Activated CD8-positive, alpha-beta memory T cell treated with anti-CD3 and anti-CD28 coated beads for 48 hours (primary cell): ENCODE measurements at places on chromosomes 3 and 15.

DNA sequence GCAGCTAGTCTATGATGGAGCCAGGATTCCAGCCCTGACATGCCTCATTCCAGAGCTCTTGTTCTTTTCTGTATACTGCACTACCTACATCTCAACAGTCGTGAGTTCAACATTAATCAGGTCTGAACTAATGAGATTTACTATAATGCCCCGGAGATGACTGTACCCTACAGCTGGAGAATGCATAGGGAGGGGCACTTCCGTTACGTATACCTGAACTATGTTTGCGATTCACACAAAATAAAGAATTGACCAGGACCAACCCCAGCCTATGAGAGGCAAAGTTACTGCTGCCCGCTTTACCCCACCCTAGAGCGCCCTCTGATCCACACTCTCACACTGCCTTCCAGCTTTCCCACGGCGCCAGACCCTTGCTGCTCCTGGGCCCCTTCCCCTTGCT is 97.0 kb downstream of the IGF2BP2 start:
- no peak for DNase-seq

- DNase-seq: no peak
These were observed 22.6 kb downstream of the TGFBR2 start for GRCh38 chr3:30628901-30629590.

DNA sequence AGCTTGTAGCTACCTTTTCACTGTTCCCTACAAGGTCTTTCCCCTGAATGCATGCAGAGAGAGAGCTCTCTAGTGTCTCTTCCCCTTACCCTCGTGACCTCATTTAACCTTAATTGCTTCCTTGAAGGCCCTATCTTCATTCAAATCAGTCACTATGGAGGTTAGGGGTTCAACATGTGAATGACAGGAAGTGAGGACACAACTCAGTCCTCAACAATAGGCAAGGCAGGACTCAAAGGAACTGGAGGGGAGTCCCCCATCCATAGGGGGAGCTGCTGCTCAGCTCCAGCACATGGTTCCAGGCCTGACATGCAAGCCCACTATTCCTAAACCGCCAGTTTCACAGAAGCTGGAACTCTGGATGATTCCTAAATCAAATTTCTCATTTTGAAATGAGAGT is 33.8 kb upstream of the GYG1 start:
- no peak for DNase-seq

GRCh38 chr15:92667287-92667904 is 11.8 kb upstream of the FAM174B start:
- DNase-seq: no peak

DNA sequence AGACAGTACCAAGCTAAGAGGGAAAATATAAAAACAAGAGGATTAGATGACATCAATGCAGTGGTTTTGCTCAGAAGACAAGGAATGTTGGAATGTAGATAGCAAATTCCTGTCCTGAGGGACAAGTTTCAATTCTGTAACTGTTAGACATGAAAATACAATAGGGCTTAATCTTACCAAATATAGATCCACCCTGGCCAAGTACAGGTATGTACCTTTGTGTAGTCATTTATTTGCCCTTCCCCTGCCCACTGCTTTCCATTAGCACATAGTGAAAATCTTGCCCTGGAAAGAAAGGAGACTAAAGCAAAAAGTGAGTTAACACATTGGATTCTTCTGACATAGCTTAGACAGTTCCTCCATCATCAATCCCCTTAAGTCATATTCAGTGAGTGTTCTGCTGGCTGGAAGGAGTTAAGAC is 389.0 kb upstream of the THBS1 start:
- no peak for DNase-seq

DNA sequence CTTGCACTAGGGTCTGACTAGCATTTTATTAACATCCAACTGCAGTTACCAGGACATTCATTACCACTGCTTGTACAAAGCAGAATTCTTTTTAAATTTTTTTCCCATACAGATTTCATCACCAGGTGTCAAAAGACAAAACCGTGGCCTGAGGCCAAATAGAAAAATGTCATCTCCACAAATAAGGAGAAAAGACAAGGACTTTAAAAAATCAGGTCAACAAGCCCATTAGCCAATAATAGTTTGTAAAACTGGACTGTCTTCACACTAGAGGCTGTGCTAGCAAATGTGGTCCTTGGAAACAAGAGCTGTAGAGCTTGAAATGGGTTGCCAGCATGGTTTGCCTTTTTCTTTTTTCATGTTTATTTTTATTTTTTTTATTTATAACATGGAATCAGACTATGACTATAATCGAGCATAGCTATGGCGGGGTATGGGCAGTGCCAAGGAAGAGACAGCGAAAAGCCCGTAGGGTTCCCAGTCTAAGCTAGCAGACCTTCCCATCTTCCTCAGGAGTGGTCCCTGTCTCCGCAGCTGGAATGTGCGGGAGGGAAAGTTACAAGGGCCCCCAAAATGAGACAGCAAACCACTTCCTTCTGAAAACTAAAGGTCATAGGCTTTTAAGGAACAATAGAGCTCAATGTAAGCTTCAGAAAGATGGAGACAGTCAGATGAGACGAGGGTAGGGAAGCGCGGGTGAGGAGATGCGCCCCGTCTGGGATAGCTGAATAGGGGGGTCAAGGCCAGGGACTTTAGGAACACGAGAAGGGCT is 1.5 kb downstream of the PTPN9 start:
- no peak for DNase-seq

DNA sequence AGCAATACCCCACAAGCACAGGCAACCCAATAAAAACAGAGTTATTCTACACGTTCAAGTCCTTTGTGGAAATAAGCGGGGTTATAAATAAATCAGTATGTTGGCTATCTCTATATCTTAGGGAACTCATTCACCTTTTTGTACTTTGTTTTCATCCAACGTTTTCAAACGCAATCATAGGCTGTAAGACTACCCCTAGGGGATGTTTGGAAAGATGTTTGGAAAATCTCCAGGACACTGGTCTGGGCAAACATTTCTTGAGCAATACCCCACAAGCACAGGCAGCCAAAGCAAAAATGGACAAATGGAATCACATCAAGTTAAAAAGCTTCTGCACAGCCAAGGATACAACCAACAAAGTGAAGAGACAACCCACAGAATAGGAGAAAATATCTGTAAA is 70.1 kb downstream of the CLDN11 start:
- DNase-seq: no peak

GRCh38 chr3:55623786-55624185 is 136.7 kb upstream of the WNT5A start:
- DNase-seq: no peak
